ENCODE measurements at places on chromosomes 2 and 18.
A peak's percentile ranks its signal among the peaks of the same experiment; 100 is the strongest.

- peak; percentile 34 for DNase-seq
Measured at GRCh38 chr2:227238238-227239237, 74.1 kb downstream of the COL4A3 start.

- DNase-seq, result peak; percentile 35
Measured at GRCh38 chr2:230472621-230473018, 56.6 kb downstream of the SP100 start.

- DNase-seq, result no peak
Measured at GRCh38 chr2:19864381-19864780, 37.4 kb downstream of the TTC32 start.

- DNase-seq, result no peak
Measured at GRCh38 chr2:3294069-3294468, 83.5 kb downstream of the EIPR1 start.

- no peak for DNase-seq
Measured at GRCh38 chr2:238912916-238913875, 65.3 kb downstream of the TWIST2 start.

GRCh38 chr2:19801367-19802080, 100.3 kb downstream of the TTC32 start:
- DNase-seq, result no peak

GRCh38 chr2:41698678-41699422, 349.0 kb upstream of the PKDCC start:
- DNase-seq, result no peak

GRCh38 chr2:238449909-238450417, 23.2 kb downstream of the ASB1 start:
- no peak for DNase-seq

DNA sequence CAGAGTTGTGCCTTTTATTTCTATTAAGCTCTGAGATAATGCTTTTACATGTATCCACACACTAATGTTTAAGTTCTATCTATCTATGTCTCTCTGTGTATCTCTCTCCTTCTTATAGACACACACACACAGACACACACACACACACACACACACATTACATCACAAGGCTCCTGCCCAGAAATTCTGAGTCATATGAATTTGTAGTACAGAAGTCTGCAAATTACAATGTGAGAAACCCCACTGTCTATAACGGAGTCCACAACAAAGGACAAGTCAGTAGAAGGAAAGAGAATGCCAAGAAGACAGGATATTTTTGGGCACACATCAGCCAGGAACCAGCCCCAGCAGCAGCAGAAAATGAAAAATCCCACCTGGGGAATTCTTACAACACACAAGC, 142.4 kb downstream of the EN1 start:
- DNase-seq, result no peak

DNA sequence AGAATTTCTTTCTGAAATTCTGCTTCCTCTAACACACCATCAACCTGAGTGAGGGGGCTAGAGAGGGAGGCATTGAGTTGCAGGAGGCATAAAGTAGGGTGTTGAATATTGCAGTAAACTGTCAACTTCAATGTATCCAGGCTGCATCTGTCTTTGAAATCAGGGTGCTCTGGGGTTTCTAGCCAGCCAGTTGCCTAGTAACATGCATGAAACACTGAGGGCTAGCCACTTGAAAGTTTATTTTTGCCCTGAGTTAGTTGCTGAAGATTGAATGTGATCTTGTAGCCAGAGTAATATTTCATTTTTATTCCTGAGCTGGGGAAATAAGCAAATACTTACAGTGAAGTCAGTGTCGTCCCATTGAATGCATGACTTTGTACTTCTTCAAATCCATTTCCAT, 41.9 kb downstream of the LHCGR start:
- no peak for DNase-seq

GRCh38 chr18:5894611-5895298, 567 bp downstream of the TMEM200C start:
- DNase-seq, result no peak

GRCh38 chr18:32093102-32093511, 1.4 kb downstream of the RNF138 start:
- no peak for DNase-seq
